Midbrain (tissue), 1 donor: ENCODE measurements at places on chromosomes 4 and X.
A peak's percentile ranks its signal among the peaks of the same experiment; 100 is the strongest.

DNA sequence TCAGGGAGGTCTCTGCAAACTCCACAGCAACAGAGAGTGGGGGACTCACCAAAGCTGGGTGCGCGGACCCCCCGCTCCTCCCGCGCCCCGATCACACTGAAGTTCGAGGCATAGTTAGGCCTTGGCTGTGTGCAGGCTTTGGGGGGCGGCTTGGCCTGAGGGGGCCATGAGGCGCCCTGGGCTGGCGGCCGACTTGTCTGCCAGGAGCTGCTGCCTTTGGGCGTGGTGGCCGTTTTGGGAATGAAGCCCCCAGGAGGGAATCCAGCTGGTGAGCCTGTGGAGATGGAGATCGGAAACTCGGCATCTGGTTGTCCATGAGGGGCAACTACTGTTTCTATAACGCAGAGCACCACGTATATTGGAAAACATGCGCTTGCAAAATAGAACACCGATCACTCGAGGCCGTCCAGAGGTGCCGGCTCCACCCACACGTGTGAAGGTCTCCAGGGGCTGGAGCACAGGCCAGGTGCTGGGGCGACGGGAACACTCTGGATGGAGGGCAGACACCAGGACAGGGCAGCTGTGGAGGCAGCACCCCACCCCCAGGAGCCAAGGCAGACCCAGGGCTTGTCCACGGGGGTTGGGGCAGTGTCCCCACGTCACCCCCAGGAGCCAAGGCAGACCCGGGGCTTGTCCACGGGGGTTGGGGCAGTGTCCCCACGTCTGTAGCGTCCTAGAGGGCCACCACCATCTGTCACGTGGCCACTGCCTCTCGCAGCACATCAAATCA lies 25.9 kb upstream of the CPLX1 start:
- no peak for DNase-seq

- peak; percentile 36 for DNase-seq
Measured at GRCh38 chr4:119498527-119498926, 130.1 kb downstream of the PDE5A start.

GRCh38 chr4:5157791-5158770 lies 106.8 kb downstream of the STK32B start:
- DNase-seq, result no peak

DNA sequence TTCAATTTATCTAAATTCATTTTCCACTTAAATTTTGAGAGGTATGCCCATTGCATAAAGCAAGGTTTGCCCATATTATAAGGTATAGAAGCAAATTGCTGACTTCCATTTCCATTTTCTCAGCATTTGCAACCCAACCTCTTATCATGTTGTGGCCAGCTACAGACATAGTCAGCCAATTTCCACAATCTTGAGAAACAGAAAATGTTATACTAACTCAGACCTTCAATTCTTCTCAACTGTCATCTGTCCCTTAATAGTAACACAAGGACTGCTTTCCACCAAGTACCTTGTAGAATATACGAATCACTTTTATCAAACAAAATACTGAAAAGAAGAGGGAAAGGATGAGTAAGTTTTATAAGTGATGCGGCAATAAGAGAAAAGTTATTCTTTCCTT lies 11.2 kb upstream of the GRIA3 start:
- no peak for DNase-seq

DNA sequence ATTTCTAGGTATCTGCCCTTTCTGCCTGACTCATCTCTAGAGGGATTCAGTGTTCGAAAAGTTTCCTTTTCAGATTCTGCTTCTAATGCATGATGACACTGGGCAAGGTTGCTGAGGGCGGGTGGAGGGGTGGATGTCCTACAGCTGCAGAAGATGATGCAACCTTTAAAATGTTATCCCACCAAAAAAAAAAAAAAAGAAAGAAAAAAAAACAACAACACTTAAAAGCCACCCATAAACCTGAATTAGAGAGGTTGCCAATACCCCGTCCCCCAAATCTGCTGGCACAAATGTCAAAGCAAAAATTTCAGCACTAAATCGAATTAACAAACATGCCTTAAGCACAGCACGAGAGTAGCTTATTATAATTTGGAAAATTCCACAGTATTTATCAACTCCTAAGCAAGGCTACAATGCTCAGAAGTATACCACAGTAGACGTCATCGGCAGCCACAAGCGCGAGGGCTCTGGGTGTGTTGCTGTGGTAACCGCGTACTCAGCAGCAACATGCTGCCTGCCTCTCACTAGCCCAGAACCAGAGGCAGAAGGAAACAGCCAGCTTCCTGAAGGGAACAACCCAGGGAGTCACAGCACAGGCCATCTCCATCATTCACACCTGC lies 167.5 kb upstream of the MAP3K15 start:
- DNase-seq, result no peak

GRCh38 chr4:133151341-133151690 lies 2.2 kb downstream of the PCDH10 start:
- DNase-seq, result peak; percentile 71
